ENCODE measurements at places on chromosomes 1 and 21.

- DNase-seq: no peak
Measured at GRCh38 chr1:77623066-77623465, 59.4 kb downstream of the ZZZ3 start.

DNA sequence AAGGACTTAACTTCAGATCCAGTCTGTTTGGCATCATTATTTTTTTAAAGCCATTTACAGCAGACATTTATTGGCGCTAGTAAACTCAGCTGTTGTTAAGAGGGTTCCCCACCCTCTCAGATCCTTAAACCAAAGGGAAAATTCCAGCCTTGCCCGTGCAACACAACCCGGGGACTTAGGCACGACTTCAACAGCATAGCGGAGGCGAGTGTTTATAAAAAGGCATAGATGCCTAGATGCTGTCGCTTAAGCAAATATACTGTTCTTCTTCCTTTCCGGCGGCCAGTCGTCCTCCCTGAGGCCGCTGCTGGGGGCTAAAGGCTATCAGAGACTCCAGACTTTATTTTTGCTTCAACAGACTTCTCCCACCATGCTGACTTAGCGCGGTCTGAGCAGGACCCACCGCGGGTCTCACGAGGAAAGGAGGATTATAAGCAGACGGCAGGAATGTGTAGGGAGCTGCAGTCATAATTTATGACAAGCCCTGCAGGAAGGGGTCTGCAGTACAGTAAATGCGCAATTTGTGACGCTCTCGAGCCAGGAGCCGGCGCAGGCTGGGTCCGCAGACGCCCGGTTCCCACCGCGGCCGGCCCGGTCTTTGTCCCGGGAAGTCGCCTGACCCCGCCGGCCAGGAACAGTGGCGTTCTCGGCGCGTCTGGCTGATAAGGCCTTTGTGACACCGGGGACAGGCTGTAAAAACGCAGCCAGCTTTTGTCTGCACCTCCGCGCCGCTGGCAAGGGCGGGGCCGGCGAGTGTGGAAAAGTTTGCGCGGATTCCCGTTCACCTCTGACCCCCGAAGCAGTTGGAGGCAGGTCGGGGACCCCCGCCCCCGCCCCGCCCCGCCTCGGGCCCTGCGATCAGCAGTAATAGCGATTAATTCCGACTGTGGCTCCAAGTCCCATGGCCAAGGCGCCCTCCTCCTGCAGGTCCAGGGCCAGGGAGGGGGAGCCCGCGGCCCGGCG is 61.2 kb upstream of the ARHGEF16 start:
- DNase-seq: no peak

DNA sequence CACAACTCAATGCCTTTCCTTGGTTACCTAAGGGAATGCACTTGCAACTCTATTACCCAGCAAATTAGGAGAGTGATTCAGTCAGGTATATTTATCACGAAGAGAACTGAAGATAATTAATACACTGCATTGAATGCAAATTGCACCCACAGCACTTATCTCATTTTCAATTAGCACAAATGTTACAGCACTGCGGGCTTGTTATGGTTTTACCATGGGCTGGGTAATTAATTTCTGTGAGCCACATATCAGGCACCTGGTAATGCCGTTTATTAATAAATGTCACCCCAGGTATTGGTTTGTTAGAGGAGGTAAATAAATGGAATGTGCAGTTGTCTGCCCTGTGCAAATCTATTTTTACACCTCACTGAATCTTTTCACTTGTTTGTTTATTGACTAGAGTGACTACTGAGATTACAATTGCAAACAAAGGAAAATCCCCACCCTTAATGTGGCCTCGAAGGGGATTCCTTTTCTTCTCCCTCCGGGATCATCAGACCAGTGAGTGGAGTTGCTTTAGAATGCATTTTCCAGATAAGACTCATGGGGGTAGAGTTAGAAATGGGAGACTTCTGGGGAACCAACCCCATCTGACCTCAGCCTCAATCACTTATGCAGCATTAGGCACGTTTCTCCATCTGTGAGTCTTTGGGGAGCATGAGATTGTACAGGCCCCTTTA is 269.3 kb downstream of the RPS6KC1 start:
- DNase-seq: no peak

DNA sequence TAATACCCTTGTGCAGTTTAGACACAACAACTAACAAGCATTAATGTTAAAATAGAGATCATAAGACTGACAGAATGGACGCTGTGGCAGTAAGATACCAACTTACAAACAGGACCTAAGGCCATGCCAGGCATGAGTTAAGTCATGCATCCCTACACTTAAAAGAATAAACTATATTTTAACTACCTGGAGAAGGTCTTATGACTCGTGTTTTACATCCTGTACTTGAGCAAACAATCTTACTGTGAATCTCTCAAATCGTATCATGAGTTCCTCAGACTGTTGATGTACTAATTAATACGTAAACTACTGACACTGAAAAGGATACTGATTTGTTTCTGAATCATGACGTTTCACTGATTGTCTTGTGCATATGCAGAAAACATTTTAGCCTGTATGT is 2.0 kb upstream of the RSPH1 start:
- DNase-seq: no peak

DNA sequence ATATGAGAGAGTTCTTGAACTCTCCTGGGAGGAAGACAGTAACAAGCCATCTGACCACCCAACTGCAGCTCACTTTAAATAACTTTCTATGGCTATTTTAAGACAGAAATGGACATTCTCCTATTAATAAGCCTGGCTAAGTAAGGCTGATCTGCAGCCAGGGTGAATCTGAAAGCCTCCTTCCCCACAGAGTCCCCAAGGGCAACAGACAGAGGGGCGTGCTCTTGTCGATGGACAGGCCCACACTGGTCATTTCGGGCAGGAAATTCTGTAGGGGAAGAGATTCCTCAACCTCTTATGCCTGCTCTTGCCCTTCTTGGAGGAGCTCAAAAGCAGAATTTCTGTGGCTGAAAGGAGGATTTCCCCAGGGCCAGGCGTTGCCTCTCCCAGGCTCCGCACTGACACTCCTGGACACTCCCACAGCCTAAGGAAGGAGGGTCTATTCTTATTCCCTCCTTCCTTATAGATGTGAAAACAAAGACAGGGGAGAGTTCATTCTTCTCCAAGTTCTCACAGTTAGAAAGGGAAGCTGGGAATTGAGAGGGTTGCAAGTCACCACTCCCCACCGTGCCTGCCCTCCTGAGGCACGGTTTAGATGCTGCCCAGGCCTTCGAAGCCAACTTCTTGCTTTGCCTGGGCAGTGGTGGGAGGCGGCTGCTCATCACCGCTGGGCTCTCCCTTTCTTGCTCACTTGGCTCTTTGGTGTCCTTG is 17.9 kb upstream of the KANK4 start:
- no peak for DNase-seq
